ENCODE measurements at places on chromosomes 2 and 18.

GRCh38 chr2:199810422-199811171 lies 40.4 kb downstream of the FTCDNL1 start:
- DNase-seq, result no peak

- DNase-seq, result no peak
Observed at GRCh38 chr2:130319536-130319935, 23.2 kb upstream of the IMP4 start.

GRCh38 chr2:15073664-15074063 lies 441.1 kb downstream of the LRATD1 start:
- DNase-seq, result no peak

- no peak for DNase-seq
Observed at GRCh38 chr2:189221811-189222467, 42.4 kb upstream of the COL5A2 start.

GRCh38 chr2:234792621-234793022 lies 159.2 kb upstream of the SH3BP4 start:
- no peak for DNase-seq

- no peak for DNase-seq
Observed at GRCh38 chr2:217444509-217444908, 558.3 kb downstream of the TNS1 start.

GRCh38 chr2:68516051-68516955 lies 48.9 kb downstream of the APLF start:
- DNase-seq, result no peak

DNA sequence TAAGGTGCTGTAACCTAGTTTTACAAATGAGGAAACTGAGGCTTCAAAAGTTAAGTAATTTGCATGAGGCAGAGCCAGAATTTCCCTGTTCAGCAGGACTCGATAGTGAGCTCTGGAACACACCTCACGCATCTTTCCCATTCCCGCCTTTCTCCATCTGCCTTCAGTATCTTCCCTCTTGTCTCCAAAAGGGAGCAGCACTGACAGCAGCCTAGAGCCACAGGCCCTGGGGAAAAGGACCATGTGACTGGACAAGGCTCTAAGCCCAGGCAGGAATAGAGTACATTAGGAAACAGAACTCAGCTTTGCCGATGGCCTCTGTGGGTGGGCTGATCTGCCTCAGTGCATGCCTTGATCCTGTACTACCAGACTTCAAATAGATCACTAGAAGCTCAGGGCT lies 21.5 kb downstream of the GPR155 start:
- no peak for DNase-seq

DNA sequence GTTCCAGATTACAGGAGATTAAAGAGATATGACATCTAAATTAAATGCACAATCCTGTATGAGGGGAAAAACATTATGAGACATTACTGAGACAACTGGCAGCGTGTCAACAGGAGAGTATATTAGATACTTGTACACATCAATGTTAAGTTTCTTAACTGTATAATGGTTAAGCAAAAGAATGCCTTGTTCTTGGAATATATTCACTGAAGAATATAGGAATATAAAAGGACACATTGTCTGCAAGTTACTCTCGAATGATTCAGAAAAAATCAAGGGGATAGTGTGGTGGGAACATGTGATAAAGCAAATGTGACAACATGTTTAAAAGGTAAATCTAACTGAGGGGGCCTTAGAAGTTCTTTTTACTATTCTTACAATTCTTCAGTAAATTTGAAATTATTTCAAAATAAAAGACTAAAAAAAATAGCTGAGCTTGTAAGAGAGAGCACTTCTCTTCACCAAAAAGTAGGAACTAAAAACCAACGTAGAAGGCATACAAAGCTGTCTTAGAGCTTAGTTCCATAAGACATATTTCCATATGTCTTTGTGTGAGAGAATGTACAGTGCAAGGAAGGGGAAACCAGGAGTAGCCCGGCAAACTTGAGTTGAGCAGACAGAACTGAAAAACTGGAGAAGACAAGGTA lies 7.5 kb downstream of the WDPCP start:
- no peak for DNase-seq

GRCh38 chr2:30048636-30049175 lies 98.1 kb upstream of the YPEL5 start:
- no peak for DNase-seq

DNA sequence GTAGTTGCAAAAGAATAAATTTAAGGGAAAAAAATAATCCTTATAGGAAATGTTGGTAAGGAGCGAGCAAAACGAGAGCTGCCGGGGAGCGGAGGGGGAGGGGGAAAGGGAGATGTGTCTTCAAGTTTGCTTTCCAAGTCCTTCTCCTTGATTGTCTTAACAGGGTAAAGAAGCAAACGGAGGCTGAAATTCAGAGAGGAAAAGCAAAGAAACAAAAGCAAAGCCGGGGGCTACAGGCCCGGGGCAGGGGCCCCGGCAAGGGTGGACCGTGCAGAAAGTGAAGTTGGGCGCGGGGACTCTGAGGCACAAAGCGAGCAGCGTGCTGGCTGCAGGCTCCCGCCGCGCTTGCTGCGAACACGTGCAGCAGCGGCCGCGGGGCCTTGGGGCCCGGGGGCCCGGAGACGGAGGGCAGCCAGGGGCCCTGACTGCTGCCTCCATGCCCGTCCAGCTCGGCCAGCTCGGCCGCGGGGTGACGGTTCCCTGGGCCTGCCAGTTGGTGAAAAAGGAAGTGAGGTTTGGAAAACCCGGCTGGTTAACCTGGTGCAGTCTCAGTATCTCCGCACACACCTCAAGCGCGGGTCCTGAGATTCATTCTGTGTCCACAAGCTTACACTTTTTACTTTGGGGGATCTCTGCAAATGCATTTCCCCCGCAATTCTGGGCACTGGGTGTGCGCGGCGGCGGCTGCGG lies 4.1 kb downstream of the BCL11A start:
- DNase-seq, result no peak

DNA sequence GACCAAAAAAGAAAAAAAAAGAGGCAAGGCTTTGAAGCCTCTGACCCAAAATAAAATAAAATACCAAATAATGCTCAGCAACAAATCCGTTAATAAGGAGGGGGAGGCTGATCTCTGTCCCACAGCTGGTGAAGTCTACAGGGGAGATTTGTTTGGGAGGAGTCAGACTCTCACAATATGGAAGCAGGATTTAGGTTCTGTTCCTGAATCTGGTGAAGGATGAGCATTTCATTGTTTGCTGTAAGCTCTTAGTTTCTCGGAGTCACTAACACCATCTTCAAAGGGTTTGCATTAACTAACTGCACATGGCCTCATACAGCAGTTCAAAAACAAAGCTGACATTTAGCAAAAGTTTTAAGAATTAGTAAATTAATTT lies 339.4 kb upstream of the TNP1 start:
- no peak for DNase-seq

- DNase-seq, result no peak
Observed at GRCh38 chr18:53944721-53945120, 279.7 kb downstream of the MBD2 start.

DNA sequence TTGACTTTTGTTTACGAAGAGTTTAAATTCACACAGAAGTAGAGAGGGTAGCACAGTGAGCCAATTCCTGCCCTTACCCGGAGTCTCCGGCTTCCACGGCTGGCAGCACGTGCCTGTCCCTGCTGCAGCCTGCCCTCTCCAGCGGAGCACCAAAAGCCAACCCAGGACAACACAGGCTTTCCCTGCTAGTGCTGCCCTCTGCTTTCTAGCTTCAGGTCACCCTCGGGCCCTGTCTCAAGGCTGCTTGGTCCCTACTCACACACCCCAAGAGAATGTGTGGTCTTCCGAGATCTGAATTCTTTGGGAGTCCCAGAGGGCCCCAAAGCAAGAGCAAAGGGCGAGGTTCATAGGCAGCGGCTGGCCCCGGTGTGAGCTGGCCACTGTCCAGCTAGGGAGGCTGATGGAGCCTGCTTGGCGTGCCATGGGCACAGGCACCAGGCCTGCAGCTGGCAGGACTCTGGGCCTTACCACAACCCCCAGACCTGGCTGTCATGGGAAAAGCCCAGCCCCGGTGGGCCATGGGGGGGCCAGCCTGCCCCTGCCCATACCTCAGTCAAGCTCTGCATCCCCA lies 7.0 kb upstream of the HS6ST1 start:
- no peak for DNase-seq

DNA sequence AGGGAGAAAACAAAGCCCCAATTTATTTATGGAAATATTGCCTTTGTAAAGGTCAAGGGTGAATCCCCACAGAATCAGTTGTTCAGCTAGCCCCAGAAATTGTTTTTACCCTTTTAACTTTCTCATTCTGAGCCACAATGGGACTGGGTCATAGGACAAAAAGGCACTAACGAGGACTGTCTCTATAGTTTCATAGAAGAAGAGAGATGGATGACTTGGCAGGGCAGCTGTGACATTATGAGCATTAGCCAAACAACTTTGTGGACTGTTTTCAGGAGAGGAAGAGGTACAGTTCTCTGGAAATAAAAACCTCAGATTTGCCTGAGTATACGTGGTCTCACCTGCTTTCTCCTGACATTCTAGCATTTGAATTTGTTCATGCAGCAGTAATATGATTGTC lies 1155.8 kb upstream of the CHAC2 start:
- no peak for DNase-seq

GRCh38 chr2:974054-974453 lies 23.4 kb downstream of the SNTG2 start:
- no peak for DNase-seq
